ENCODE measurements at places on chromosomes 16 and 17. TPM values are rescaled to one million over a fixed set of nuclear protein-coding genes. Genes with fewer than 3 reads are reported as not detected.

Gene G6PC1
- not detected for polyA plus RNA-seq

Gene NXPH3
- not detected for polyA plus RNA-seq

Gene FAM83G
- polyA plus RNA-seq, result not detected

Gene PIEZO1
- 0.71 TPM for polyA plus RNA-seq

Gene NAGS
- not detected for polyA plus RNA-seq
